ENCODE measurements at places on chromosomes 5 and 9.

GRCh38 chr9:22079873-22080341 lies 70.8 kb upstream of the CDKN2B start:
- no peak for DNase-seq

DNA sequence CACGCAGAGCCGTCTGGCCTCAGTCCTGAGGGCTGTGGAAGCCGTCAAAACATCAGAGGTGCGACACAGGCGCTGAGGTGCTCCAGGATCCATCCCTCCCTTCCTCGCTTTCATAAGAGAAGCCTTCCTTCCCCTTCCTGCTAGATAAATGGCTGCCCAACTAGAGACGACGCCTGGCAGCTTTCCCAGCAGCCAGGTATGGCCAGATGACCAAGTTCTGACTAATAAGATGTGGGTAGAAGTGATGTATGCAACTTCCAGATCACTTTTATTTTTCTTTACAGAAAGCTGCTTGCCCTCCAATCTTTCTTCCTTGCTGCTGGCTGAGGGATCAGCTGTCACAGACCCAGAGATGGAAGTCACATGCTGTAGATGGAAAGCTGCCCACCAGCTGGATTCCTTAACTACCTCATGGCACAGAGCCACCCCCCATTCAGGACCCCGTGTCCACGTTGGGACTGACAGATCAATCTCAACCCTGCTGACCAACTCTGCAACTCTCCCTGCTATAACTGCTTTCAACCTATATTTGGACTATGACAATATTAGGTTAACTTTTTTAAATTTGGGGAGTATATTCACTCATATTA lies 8.8 kb downstream of the MAPK9 start:
- no peak for DNase-seq

DNA sequence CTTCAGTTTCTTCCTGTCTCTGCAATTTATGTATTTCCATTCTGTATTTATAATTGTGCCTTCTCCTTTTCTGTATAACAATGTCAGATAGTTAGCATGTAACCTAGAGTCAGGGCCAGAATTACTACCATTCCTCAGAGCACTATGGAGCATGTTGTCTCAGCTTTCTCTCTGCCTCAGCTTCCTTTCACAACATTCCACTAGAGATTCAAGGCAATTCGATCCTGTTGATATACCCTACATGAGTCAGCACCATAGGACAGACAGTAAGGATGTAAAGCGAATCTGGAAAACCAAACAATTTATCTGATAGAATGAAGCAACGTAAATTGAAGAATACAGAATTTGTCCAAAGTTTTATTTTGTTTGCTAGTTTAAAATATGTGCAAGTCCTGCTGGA lies 728.3 kb upstream of the SEMA6A start:
- no peak for DNase-seq

DNA sequence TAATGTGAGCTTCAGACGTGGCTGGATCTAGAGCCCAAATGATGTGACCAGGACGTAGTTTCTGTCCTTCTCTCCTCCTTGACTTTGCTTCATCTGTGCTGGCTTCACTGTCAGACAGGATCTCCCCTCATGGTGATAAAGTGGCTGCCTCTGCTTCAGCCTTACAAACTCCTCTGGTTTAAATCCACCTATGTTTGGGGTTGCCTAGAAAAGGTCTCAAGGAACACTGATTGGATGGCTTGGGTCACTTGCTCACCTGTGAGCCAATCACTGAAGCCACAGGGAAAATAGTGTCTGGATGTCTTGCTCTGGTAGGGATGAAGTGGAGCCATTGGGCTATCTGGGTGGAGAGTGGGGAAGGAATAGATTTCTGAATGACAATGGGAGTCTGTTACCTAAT lies 36.1 kb downstream of the FGF18 start:
- no peak for DNase-seq

GRCh38 chr5:89396278-89396954 lies 513.4 kb upstream of the MEF2C start:
- no peak for DNase-seq

- peak; percentile 58 for DNase-seq
Observed at GRCh38 chr5:110865400-110866094, 126.7 kb downstream of the SLC25A46 start.

DNA sequence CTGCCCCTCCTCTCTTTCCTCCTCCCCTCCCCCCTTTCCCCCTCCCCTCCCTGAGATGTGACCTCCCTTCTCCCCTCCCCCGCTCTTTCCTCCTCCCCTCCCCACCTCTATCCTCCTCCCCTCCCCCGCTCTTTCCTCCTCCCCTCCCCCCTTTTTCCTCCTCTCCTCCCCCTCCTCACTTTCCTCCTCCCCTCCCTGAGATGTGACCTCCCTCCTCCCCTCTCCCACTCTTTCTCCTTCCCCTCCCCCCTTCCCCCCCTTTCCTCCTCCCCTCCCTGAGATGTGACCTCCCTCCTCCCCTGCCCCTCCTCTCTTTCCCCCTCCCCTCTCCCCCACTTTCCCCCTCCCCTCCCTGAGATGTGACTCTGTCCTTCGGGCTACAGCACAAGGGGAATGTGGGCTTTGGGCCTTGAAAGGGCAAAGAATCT lies 169.8 kb downstream of the COL23A1 start:
- DNase-seq: no peak

DNA sequence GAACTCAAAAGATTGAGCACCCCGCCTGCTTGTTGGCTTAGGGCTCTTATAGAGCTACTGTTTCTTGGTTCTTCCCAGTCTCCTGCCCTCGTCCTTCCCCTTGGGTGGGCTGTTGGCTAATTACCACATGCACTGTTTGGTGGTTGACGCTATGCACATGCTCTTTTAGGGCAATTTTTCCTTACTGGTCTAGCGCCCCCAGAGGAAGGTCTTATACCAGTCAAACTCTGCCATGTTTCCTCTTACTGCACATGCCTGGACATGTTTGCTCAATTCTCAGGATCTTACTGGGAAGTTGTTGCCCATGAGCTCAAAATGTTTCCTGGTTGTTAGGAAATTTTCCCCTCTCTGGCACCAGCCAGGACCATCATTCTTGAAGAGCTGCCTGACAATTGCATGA lies 101.9 kb downstream of the SLC28A3 start:
- DNase-seq: no peak

DNA sequence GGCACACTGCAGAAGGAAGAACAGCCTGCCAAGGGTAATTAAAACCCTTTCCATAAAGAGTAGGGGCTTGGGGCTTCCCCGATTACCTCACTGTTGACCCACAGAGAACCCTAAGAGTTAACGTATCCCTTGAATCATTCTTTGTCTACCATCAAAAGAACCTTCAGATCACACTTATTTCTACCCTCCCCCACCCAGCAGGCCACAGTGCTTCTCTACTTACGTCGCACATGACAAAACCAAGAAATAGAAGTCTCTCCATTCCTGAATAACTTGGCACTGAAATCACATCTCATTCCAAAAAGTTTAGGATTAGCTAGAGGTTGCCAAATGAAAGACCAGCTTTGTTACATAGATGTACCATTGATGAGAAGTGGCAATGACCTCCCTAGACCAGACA lies 268.7 kb upstream of the GAS1 start:
- DNase-seq: no peak

DNA sequence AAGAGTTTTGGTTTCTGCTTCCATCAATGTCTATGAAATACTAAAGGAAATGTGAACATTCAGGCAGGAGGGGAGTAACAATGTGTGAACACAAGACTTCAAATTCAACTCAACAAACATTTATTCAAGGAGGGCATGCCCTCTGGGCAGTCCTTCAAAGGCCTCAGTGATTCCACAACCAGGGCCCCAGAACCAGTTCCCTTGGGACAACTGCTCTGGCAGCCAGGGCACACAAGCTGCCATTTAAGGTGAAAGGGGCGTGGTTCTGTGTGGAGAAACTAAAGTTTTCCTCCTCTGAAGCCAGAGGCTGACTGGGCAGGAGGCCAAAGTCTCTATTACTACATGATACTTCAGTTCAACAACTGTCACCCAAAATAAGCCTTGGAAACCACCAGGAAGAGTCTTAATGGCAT lies 3.2 kb downstream of the RBM18 start:
- no peak for DNase-seq

GRCh38 chr9:136679431-136679941 lies 7.8 kb downstream of the AGPAT2 start:
- DNase-seq: no peak

DNA sequence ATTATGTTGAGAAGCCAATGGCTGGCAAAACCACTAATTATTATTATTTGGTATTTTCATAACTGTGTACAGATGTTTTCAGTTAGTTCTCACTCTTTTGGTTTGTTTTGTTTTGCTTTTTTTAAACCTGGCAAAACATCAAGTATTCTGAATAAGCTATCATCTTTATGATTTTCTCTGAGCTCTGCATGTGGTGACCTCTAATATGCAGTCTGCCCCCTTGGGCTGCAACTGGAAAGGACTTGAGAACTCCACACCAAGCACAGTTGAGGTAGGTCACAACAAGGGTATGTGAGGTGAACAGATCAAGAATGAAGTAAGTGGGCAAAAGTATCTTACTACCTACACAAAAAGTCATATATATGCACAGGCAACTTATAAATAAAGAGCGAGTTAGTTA lies 202.2 kb downstream of the NFIB start:
- DNase-seq: no peak

GRCh38 chr9:10144355-10144754 lies 468.4 kb downstream of the PTPRD start:
- no peak for DNase-seq

DNA sequence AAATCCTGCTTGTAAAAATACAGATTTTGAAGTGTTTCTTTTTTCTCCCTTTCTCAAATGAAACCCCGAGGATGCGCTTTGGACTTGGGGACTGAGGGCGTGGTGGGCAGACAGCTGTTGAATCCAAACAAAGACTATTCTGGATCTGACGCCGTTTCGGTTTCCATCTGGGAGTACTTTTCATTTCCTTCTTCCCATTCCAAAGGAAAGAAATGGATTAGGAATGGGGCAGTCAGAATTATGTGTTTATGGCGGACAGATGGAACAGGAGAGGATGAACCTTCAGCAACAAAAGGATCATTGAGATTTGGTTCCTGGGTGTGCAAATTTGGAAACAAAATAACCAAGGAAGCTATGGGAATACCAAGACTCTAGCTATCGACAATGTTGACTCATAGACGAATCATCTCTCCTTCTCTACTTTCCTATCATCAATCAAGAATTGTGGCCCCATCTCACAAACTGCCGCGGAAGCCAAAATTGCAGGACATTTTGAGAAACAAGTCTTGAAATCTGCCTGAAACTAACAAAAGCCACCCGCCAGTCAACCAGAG lies 300.6 kb downstream of the PARP8 start:
- DNase-seq: no peak

GRCh38 chr5:26343801-26344325 lies 694.5 kb downstream of the CDH9 start:
- no peak for DNase-seq

DNA sequence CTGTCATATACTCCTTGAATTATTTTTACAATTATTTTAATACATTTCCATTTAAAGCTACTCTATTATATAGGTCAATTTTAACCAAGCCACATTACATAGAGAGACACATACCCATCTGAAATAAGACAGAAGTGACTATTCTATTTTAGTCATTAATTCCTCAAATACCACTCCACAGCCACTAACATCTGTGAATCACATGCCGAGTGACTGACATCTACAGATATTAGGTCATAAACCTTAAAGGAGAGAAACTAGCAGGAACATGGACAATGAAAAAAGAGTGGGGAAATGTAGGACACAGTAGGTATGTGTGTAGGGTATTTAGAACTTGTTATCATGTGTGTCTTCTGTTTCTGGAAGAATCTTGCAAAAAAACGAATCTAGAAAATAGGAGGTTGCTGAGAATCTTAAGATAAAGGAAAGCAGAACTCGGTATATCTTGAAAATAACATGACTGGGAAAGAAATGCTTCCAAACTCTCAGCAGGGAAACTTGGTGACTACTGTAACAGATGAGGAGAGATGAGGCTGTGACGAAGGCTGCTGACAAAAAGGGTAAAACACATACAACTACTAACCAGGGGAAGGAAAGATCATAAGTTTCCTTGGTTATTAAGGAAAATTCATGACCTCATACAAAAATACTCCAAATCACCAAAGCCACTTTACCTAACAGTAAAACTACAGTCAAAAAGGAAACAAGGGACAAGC lies 84.6 kb downstream of the PLPP1 start:
- DNase-seq: no peak

- DNase-seq: no peak
Observed at GRCh38 chr9:13478160-13478559, 198.7 kb upstream of the MPDZ start.

DNA sequence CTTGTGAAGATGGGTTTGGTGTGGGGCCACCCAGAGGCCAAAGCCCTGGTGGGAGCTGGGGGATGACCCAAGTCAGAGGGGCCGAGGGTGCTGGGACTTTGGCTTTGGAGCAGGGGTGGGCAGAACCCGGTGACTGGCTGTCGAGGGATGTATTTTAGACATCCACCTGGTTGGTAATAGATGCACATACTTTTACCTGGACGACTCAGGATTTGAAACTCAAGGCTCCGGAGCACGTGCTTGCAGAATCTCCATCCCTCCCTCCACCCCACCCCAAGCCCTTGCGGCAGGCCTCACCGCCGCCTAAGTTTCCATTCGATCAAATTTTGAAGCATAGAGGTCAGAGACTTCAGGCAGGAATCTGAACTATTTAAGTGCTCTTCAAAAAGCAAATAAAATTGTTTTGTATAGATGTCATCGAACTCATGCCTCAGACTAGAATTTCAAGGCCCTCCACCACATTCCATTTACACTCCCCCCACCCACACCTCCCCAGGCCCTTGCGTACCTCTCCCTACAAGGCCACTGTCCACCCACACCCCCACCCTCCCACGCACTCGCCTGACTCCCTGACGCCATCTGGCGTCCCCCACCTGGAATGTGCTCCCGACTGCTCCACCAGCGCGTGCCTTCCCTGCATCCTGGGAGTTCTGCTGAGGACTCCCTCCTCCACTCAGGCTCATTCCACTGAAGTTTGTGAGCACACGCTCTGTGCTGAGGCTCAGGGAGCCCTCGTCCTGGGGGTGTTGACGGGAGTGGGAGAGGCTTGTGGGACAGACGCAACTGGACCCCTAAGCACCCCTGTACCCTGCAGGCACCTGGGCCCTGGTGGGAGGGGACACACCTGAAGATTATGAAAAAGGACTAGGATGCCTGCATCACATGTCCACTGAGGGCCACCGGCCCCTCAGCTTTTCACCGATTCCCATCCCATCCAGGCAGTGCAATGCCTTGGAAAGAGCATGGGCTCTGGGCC lies 56.4 kb upstream of the RPL26L1 start:
- peak; percentile 16 for DNase-seq

- no peak for DNase-seq
Observed at GRCh38 chr5:26868504-26868903, 169.9 kb downstream of the CDH9 start.

Measured in iPS DF 6.9 (cell line).